SK-N-SH (cell line): ENCODE measurements at places on chromosomes 2 and 18.

GRCh38 chr2:39897273-39897672 is 118.2 kb upstream of the THUMPD2 start:
- no peak for DNase-seq

- DNase-seq = peak; percentile 34
Measured at GRCh38 chr18:23812546-23813440, 123.5 kb downstream of the LAMA3 start.

- DNase-seq = no peak
Measured at GRCh38 chr2:100141906-100142305, 484 bp downstream of the AFF3 start.

GRCh38 chr18:78871618-78872017 is 108.0 kb upstream of the SALL3 start:
- DNase-seq = no peak

DNA sequence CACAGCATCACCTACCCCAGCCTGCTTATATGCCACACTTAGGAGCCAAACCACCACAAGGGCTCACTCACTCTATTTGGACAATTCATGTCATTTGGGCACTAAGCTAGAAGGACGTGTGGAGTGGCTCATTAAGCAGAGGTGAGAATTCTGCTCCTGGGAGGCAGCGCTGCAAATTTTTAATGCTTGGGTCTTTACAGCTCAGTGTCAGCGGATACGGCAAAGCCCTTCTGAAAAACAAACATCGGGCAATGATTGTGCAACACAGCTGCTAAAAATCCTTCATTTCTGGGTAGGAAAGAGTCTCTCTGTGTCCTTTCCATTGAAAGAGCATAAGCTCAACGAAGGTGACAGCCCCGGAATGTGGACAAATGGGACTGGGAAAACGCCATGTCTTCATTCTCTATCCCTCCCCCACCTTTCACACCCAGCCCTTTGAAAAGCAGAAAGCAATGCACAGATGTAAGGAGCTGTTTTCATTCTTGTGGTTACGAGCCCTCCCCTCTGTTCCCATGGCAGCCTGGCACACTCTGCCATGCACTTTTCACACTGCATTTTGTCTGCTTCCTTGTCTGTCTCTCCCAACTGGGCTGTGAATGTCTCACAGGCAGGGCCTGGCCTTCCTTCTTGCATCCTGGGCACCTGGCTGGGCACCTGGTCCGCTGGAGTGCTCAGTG is 16.0 kb downstream of the TMEM177 start:
- no peak for DNase-seq

GRCh38 chr2:181354626-181355025 is 102.6 kb upstream of the ITGA4 start:
- DNase-seq = no peak
